Natural killer cell (primary cell): ENCODE measurements at places on chromosomes 3 and 15.

GRCh38 chr3:189195302-189195701 lies 23.5 kb downstream of the TPRG1 start:
- no peak for DNase-seq

- DNase-seq: no peak
Observed at GRCh38 chr3:47228088-47228487, 54.5 kb downstream of the KIF9 start.

DNA sequence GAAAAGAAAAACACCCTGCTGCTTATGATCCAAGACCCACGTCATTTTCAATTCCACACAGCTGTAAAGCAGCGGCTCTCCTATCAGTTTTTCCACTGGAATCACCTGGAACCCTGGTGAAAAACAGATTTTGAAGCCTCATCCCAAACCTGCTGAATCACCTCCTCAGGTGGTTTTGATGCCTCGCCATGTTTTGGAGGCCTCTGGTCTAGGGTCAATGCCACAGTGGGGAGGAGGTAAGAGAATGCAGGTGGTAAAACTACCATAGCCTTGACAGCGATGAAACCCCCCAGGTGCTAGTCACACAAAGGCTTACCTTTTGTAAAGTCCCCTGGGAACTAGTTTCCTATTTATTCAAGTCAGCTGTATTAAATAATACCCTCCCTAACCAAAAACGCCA lies 24.8 kb downstream of the MYO1E start:
- no peak for DNase-seq

- no peak for DNase-seq
Observed at GRCh38 chr3:186587183-186587582, 16.7 kb downstream of the DNAJB11 start.
